ENCODE measurements at places on chromosomes 2 and 18.

DNA sequence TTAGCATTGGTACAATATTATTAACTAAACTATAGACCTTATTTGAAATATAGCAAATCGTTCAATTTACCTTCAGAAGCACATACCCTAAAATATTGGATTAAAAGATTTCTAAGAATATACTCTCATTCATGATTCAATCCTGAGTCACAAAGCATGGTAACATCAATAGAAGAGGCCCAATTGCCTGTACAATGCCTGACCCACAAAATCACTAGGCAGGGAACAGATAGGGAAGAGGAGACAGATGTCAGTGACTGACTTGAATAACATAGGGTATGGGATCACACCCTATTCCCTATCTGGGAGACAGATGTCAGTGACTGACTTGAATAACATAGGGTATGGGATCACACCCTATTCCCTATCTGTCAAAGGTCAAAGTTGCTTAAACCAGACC, 611.6 kb upstream of the VRK2 start:
- H3K4me3 ChIP-seq = no peak overlapping the region
- no peaks in the 10 kb centered on the region for H3K27me3 ChIP-seq
- no peaks in the 10 kb centered on the region for H3K36me3 ChIP-seq
- no peaks in the 10 kb centered on the region for H3K4me1 ChIP-seq

- H3K4me1 ChIP-seq = peaks cover 8% of the 10 kb centered on the region
- DNase-seq = peak; percentile 39
- H3K36me3 ChIP-seq = no peaks in the 10 kb centered on the region
- H3K27ac ChIP-seq = no peak overlapping the region
- H3K27me3 ChIP-seq = no peaks in the 10 kb centered on the region
- H3K4me3 ChIP-seq = no peak overlapping the region
Measured at GRCh38 chr2:28233164-28233676, 159.4 kb upstream of the FOSL2 start.

- no peak for DNase-seq
- H3K36me3 ChIP-seq = no peaks in the 10 kb centered on the region
- H3K4me1 ChIP-seq = peaks cover 34% of the 10 kb centered on the region
- no peak overlapping the region for H3K4me3 ChIP-seq
- peak overlapping the region; percentile 21 for H3K27ac ChIP-seq
Measured at GRCh38 chr18:57776354-57776753, 26.8 kb downstream of the ATP8B1 start.

DNA sequence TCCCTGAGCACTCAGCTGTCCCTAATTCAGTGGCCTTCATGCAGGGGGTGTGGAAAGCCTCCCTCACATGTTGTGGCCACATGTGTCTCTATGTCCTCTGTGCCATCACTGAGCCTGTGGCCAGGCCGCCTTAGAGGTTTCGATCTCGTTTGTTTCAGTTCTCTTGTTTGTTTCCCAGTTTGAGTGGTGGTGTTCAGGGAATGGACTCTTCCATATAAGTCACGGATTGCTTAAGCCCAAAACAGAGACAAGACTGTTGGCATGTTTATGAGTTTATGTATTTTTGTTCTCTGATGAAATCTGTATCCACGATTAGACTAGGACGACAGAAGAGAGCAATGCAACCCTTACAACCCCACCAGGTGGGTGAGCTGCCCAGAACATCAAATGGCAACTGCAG, 134.5 kb downstream of the CCBE1 start:
- H3K4me3 ChIP-seq = no peak overlapping the region
- H3K27me3 ChIP-seq = no peaks in the 10 kb centered on the region

GRCh38 chr2:46181789-46182530, 115.2 kb upstream of the EPAS1 start:
- no peak overlapping the region for H3K4me3 ChIP-seq
- H3K27me3 ChIP-seq = no peaks in the 10 kb centered on the region

DNA sequence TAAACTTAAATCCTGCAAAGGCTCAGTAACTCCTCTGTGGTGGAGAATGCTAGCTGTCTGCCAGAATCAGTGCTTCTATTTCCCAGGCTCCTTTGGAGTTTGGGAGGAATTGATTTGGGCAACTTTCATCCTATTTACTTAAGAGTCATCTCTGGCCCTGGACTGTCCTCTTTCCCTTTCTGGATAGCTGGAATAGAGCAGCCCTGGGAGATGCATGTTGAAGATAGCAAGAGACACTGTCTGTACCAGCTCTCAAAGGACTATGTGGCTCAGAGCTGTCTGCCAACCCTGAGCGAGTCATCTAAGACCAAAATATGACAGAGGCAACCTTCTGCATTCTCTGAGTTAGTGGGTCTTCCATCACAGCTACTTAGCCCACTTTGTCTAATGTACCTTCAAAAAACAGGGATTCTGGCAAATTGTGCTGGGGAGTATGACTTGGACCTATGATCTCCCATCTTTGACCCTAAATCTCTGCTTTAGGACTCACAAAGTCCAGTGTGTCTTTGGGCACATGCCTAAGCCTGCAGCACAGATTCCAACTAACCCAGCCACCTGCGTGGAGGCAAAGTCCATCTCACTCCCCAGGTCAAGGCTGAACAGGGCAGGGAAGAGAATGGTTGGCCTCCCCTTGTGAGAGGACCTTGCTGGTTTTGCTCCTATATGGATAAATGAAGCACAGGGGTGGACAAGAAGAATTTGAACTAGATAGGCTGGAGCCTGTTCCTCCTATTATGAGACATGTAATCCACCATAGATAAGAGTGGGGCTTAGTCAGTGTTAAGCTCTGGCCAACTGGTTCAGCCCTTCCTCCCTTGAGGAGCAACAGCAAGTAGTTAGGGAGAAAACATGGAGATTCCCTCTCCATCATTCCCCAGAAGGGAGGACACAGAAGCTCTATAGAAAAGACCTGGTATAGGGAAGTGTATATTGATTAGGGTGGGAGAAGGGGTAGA, 99.1 kb upstream of the PELI1 start:
- no peak for DNase-seq
- H3K4me1 ChIP-seq = no peaks in the 10 kb centered on the region
- H3K36me3 ChIP-seq = no peaks in the 10 kb centered on the region
- no peak overlapping the region for H3K4me3 ChIP-seq
- no peak overlapping the region for H3K27ac ChIP-seq

GRCh38 chr2:128584296-128584890, 265.7 kb upstream of the HS6ST1 start:
- no peak overlapping the region for H3K27ac ChIP-seq
- H3K4me3 ChIP-seq = no peak overlapping the region
- no peaks in the 10 kb centered on the region for H3K27me3 ChIP-seq
- DNase-seq = peak; percentile 76
- H3K36me3 ChIP-seq = no peaks in the 10 kb centered on the region

DNA sequence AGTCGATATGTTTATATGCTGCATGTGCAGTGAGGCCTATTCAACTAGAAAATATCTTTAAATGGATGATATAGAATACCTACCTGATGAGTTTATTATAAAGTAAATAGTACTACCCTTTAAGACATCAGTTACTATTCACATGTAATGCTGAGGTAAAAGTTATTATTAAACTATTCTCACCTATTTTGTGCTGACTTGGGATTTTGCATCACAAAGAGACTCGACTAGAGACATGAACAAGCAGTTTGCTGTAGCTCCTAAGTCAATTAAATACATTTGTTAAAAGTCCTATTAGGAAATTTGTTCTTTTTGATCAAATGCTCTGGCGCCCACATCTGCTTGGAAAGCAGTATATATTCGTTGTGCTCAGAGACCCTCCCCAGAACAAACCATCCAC, 164.1 kb downstream of the CCDC85A start:
- H3K4me1 ChIP-seq = no peaks in the 10 kb centered on the region
- no peaks in the 10 kb centered on the region for H3K36me3 ChIP-seq
- no peak overlapping the region for H3K27ac ChIP-seq
- DNase-seq = no peak
- H3K27me3 ChIP-seq = no peaks in the 10 kb centered on the region
